Stimulated activated CD8-positive, alpha-beta memory T cell treated with anti-CD3 and anti-CD28 coated beads, Interleukin-4, amount 100 ng/mL, for 4 hours (primary cell): ENCODE measurements at places on chromosomes 2 and 18.

GRCh38 chr2:6538607-6539006, 327.1 kb downstream of the CMPK2 start:
- no peak for DNase-seq

DNA sequence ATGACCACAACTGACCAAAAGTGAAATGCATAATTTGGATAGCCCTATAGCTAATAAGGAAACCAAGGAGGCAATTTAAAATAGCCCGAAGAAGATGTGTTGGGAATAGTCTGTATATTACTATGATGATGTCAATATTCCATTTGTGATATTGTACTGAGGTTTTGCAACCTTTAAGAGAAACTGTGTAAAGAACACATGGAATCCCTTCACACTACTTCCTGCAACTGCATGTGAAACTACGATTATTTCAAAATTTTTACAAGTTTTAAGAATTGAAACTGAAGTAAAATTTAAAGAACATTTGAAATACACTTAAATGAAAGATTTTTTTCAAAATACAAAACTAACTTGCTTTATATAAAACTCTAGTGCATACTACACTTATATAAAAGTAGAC, 504.3 kb upstream of the ID2 start:
- no peak for DNase-seq

DNA sequence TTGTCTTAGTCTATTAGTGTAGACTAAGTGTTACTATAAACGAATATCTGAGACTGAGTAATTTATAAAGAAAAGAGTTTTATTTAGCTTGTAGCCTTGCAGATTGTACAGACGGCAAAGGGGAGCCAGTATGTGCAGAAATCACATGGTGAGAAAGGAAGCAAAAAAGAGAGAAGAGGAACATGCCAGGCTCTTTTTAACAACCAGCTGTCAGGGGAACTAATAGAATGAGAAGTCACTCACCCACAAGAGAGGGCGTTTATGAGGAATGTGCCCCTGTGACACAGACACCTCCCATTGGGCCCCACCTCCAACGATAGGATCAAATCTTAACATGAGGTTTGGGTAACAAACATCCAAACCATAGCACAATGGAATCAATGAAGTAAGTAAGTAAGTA, 20.6 kb upstream of the ZNF804A start:
- no peak for DNase-seq

- DNase-seq, result no peak
These were observed 35.0 kb downstream of the YES1 start for GRCh38 chr18:777021-777420.

DNA sequence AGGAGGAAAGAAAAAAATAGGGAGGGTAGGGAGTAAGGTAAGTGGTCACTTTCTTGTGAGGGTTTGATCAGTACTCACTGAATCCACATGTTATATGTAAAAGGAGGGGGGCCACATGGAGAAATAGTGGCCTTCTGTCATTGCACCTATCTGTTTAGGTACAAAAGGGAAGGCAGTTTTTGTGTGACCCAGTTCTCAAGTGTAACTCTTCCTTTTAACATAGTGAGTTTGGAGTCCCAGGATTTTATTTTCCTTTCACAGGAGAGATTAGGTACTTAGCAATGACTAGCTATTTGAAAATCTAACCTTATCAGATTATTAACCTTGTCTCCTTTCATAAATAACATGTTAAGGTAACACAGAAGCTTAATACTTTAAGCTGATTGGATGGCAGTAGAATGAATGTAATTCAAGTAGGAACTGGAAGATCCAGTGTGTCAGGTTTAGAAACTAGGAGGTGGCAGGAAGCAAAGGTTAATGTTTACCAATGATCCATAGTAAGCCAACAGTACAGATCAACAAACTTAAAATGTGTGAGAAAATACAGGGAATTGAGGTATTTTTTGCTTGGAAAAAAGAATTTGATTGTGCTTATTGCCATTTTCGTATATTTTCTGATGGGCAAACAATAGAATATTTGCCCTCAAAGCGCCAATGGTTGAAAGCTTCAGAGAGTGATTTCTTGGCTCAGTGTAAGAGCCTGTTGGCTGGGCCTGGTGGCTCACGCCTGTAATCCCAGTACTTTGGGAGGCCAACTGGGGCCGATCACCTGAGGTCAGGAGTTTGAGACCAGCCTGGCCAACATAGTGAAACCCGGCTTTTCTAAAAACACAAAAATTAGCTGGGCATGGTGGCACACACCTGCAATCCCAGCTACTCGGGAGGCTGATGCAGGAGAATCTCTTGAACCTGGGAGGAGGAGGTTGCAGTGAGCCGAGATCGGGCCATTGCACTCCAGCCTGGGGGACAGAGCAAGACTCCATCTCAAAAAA, 11.3 kb downstream of the HNMT start:
- no peak for DNase-seq

- DNase-seq, result no peak
These were observed 36.8 kb downstream of the DPP4 start for GRCh38 chr2:162037028-162037795.

DNA sequence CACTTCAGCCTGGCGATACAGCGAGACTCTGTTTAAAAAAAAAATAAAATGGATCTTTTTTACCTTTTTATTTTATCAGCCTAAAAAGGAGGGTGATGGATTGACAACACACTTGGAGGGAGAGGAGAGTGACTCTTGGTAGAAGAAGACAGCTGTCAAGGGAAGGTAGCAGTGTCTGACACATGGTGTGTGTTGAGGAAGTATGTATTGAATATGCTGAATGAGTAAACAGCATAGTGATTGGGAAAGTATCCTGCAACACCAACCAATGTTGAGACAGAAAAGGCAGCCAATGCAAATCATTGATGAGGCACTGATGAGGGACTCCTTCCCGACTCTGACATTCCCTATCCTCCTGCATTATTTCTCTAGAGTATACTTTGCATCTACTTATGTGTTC, 306.4 kb downstream of the LPIN1 start:
- DNase-seq, result no peak

- no peak for DNase-seq
These were observed 148.8 kb downstream of the RDH14 start for GRCh38 chr2:18411626-18412025.

- DNase-seq, result no peak
These were observed 97.6 kb downstream of the WDR7 start for GRCh38 chr18:56748698-56749268.

GRCh38 chr2:21067859-21068537, 24.1 kb upstream of the APOB start:
- no peak for DNase-seq

GRCh38 chr2:63865159-63865799, 23.6 kb downstream of the UGP2 start:
- no peak for DNase-seq

GRCh38 chr2:194946826-194947225, 710.2 kb upstream of the SLC39A10 start:
- DNase-seq, result no peak

- DNase-seq, result no peak
These were observed 42.5 kb downstream of the DSC3 start for GRCh38 chr18:30999887-31000628.

DNA sequence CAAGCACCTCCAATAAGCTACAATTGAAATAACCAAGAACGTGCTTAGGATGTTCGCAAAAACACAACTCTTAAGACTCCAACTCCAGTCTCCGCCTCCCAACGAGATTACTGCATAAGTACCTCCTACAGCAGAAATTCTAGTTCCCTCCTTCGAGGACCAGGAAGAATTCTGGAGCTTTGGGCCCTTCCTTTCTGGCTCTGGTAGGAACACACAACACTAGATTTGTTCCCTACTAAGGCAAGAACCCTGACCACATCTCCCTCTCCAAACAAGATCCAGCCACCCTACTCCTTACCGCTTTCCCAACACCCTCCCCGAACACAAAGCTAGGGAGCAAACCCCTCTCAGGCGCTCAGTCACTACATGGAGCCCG, 721 bp downstream of the ADAM17 start:
- no peak for DNase-seq

GRCh38 chr2:169143998-169144397, 74.6 kb downstream of the DHRS9 start:
- no peak for DNase-seq

- no peak for DNase-seq
These were observed 28.1 kb downstream of the USP37 start for GRCh38 chr2:218540015-218540414.

DNA sequence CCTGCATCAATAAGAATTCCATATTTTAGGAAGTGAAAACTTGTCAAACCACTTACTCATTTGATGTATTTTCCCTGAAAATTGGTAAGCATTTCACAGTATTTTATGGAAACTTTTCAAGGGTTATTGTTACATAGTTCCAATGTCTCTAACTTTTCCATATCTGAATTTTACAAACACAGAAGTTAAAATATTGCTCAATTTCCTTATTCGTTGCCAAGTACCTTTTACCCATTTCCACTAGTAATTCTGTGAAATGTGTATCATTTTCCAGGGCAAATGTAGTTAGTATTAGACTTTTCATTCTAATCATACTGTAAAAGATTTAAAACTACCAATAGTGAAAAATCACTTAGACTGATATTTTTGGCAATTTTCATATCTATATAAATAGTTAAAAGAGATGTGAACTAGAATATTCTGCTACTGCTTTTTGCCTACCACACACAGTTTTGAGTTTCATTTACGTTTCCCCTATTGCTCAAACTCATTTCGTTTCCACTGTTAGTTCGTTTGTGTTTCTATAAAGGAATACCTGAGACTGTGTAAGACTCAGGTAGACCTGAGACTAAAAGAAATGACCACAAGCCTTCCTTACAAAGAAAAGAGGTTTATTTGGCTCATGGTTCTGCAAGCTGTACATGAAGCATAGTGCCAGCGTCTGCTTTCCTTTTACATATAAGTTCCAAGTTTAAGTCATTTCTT, 86.3 kb downstream of the PMS1 start:
- DNase-seq, result no peak

DNA sequence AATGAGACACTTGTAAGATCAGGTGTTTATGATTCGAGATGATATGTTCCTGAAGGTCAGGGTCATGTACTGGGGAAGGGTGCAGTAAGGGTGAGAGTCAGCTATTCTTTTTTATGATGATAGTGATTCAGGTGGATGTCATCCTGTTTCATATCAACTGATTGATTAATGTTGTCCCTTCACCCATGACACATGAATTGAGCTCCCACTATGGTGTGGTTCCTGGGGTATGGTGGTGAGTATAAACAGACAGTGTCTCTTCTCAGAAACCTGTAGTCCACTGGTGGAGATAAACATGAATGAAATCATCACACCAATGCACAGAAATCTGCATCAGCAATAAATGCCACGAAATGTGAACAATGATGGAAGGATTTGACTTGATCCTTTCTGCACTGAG, 37.4 kb upstream of the PAX8 start:
- DNase-seq, result no peak

GRCh38 chr2:158806941-158807340, 11.8 kb downstream of the DAPL1 start:
- DNase-seq, result no peak

DNA sequence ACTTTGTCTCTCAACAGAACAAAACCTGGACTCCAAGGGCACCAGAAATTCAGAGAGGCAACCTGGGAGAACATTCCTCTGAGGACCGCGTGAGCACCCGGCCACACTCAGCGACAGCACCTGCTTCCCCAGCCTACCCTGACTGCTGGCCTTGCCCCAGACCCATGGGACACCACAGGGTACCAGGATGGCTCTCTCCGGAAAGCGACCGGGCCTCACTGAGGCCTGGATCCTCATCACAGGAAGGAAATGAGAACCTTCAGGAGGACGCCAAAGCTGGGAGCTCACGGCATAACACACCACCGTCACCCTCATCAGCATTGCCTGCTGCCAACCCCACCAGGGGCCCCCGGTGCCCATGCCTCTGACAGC, 38.9 kb downstream of the HS6ST1 start:
- no peak for DNase-seq

- DNase-seq, result no peak
These were observed 268.5 kb downstream of the SH3BP4 start for GRCh38 chr2:235220331-235220730.

DNA sequence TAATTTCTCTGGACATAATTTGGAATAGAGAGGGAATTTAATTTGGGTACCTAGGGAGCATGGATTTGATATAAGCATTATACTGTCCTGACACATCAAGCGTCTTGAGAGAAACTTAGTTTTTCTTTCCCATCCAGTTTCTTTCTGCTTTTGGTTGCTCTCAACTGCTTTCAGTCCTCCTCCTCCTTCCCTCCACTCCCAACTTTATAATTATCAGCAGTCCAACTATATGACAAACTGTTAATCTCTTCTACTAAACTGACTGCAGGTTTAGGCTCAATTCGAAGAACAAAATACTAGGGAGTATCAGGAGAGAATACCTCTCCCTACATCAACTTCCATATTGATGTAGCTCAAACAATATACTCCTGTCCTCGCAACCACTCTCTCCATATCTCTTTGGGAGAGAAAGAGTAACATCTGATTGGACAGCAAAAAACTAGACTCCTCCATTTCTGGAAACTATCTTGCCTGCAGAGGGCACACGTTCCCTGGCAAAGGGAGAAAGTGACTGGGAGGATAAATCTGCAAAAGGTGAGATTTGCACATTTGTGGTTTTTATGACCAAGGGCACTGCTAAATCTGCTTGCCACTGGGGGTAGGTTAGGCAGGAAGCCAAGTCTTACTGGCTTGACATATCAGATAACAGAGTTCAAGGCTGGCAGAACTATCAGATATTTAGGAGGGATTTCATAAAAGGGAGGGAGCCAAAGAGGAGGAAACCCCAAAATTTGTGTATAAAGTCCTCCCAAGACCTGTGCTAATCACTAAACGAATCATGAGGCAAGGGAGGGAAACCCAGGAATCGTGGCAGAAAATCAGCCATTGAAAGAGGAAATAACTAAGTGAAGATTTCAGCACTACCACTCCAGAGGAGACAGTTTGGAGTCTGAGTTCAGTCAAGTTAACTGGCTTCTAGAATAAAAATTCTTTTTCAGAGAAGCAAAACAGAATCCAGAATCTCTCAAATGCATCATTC, 40.0 kb downstream of the ICA1L start:
- DNase-seq, result no peak

DNA sequence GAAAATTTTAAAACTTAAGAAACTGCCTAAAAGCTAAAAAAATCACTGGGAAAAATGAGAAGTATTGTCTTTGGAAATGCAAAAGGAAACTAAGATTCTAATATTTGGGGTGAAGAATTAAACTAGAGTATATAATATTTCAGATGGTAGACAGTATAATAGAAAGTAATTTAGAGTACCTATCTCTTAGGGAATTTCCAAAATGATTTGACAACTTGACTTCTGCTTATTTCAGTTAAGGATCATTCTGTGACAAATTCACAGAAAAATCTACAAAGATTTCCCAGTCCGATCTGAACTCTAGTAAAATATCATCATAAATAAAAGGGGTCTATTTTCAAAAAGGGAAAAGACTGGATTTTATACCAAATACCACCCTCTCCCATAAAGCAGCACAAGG, 99.6 kb downstream of the ATAD2B start:
- no peak for DNase-seq

GRCh38 chr2:176648700-176649297, 379.6 kb downstream of the MTX2 start:
- no peak for DNase-seq

GRCh38 chr2:169540146-169540545, 30.6 kb downstream of the KLHL41 start:
- no peak for DNase-seq

GRCh38 chr2:20650393-20650876, 463 bp downstream of the HS1BP3 start:
- DNase-seq, result no peak

- no peak for DNase-seq
These were observed 54.3 kb downstream of the RNF144A start for GRCh38 chr2:6971502-6971901.
